Motor neuron (in vitro differentiated cells): ENCODE measurements at places on chromosomes 7 and 10.

- ATAC-seq: no peak
These were observed 1.9 kb upstream of the EBF3 start for GRCh38 chr10:129965959-129966358.

DNA sequence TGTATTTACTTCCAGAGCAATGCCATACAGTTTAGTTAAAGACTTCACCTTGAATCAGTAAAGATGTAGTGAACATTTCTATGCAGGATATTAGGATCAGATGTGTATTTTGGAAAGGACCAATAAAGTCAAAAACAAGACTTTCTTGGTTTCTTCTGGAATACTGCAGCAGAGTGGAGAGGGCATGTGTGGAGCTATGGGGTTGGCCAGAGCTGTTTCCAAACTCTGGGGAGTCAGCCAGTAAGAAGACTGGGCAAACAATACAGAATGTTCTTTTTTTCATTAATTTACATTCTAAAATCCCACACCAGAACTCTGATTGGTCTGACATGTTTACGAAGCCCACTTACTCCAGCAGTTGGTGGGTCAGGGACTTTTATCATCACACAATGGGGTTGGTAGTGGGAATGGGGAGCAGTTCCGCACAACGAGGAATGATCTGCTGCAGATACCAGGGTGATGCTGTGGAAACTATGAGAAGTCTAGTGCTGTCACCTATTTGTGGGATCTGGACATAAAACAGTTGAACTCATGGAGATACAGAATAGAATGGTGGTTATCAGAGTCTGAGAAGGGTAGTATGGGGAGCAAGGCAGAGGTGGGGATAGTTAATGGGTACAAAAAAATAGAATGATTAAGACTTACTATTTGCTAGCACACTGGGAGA lies 267.7 kb downstream of the MALRD1 start:
- ATAC-seq: no peak

DNA sequence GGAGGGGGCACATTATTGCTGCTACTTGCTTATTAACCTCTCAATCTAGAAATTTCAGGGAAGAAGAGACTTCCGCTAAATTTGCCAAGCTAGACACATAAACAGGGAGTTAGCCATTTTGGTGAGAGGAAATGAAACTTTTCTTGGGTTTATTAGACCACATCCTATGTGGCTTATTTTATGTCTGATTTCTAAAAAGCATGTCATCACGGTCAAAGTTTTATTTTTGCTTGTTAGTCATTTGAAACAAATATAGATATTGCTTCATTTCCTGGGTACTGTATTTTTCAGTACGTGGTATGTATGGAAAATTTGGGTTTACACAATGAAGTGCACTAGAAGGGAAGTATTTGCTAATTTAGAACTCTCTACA lies 144.1 kb downstream of the TCF7L2 start:
- ATAC-seq: no peak

DNA sequence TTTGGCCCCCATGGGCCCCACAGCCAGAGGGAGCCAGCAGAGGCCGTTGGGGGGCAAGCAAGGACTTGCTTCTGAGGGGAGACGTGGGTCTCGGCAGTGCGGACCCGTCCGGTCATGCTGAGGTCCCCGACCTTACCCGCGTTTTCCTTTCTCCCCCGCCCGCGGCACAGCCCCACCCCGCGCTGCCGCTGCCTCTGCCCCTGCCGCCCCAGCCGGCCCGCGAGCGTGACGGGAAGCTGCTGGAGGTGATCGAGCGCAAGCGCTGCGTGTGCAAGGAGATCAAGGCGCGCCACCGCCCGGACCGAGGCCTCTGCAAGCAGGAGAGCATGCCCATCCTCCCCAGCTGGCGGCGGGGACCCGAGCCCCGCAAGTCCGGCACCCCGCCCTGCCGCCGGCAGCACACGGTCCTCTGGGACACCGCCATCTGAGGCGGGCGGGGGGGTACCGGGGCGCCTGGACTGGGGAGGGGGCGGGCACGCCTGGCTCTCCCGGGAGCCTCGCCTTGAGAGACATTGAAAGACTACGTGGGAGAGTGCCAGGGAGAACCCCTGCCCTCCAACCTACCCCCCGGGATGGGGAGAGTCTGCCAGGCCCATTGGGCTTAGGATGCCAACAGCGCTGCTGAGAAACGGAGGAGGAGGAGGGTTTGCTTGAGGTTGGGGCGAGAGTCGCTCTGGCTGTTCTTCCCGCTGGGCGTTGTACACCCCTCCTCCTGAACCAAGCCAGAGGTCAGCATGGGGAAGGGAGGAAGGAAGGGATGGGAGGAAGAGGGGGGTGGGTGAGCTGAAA lies 9.9 kb downstream of the NYAP1 start:
- peak; percentile 22 for ATAC-seq

DNA sequence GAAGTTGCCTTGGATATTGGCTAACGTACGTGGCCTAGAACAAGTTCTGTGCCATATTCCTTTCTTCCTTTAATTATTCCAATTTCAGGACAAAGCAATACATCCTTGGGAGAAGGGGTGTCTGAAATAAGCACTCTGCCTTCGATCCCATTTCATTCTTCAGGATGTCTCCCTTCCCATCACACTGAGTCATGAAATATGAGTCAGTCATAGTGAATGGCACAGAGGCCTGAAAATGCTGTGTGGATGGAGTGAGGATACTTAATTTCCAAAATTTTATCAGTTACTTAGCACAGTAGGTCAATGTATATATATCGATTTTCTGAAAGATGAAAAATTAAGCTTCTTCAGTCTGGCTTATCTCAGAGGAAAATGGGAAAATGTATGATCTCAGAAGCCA lies 19.5 kb downstream of the EVX1 start:
- no peak for ATAC-seq

DNA sequence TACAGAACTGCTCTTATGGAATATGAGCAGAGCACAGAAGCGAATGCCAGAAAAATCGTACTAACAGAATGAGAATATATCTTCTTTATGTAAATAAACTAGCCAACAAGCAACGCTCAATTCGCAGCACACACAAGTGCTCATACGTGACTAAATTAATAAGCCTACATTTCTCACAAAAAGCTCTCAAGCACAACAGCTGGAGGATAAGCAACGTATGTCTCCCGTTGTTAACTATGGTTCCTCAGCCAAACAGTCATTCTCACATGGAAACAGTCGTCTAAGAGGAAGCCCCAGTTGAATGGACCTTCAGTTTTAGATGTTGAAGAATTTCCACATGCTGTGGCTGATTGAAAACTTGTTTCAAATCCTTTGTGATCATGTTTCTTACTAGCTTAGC lies 110.4 kb downstream of the PKD1L1 start:
- ATAC-seq: no peak

GRCh38 chr7:99767662-99768061 lies 16.3 kb downstream of the CYP3A4 start:
- ATAC-seq: no peak
